ENCODE measurements at places on chromosomes 13 and 19.

GRCh38 chr19:11519138-11519537 lies 9.8 kb downstream of the ECSIT start:
- no peak for DNase-seq

DNA sequence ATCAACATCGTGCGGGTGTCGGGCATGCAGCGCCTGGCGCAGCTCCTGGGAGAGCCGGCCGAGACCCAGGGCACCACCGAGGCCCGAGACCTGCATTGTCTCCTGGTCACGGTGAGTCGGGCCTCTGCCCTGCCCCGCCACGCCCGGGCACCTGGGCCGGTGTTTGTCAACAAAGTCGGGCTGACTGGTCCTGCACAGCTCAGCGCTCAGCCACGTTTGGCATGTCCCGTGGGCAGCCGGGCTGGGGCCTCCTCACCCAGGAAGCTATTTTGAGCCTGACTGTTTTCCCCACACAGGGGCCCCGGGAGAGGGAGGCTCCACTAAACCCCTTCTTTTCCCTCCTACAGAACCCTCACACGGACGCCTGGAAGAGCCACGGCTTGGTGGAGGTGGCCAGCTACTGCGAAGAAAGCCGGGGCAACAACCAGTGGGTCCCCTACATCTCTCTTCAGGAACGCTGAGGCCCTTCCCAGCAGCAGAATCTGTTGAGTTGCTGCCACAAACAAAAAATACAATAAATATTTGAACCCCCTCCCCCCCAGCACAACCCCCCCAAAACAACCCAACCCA lies 1.3 kb downstream of the GADD45B start:
- no peak for DNase-seq

DNA sequence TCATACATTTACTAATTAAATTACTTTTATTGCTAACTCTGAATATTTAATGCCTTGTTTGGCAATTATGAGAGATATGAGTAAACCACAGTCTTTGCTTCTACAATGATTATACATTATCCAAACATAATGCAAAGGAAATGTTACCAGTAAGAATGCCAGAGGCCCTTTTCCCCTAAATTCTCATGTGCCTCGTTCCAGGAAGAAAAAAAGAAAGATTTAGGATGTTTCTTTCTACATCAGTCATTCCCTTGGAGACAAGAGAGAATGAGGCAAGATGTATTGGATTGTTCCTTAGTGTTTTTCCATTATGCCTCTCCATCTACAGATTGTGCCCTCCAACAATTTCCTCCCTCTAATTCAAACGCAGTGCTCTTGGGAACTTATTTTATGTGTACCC lies 50.1 kb downstream of the ITGBL1 start:
- DNase-seq = no peak

DNA sequence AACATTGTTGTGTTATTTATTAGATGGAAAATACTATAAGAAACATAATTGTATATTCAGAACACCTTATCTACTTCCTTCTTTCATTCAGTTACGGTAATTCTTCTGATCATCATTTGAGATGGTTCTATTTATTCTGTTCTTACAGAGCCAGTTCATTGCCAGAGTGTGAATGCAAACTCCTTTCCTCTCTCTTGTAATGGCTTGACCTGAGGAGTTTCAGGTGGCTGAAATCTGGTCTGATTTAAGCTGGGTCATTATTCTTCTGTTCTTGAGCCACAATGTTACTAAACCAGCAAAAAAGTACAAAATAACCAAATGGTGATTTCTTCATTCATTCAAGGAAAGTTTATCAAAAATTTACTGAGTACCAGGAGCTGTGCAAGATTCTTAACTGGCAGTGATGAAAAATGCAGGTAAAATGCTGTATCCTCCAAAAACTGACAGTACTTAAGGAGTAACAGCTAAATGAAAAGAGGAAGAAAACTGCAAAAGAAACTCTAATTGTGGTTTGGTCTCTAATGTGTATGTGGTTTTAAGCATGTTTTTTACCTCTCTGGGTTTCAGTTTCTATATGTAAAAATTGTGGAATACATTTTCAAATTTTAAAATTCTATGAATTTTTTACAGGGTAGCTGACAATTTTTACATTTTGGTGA lies 182.4 kb upstream of the UFM1 start:
- no peak for DNase-seq

GRCh38 chr19:4189641-4190040 lies 7.2 kb downstream of the ANKRD24 start:
- no peak for DNase-seq

- DNase-seq = no peak
Observed at GRCh38 chr13:76474966-76475365, 411.2 kb downstream of the KCTD12 start.

DNA sequence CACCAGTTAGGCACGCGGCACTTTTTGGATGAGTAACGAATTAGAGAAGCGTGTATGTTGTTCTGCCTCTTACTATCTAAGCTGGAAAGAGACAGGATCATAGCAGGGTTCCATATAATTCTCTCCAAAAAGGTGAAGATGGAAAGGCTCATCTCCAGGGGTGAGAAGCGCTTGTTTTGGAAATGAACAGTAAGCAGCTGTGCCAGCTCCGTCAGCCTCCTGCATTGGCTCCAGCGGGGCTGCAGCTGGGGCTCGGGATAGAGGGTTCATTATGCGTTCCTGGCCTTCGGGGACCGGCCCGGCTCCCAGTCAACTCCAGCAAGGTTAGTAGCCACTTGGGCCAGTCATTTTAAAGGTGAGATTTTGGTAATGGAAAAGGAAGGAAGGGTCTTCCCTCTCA lies 155.5 kb downstream of the COL4A1 start:
- DNase-seq = no peak

All from activated CD8-positive, alpha-beta T cell treated with anti-CD3 and anti-CD28 coated beads, Interleukin-2, amount 10 ng/mL, durations not matched to agents 7 days and 5 days (primary cell).